NCI-H460 (cell line): ENCODE measurements at places on chromosomes 1 and 21. TPM values are rescaled to one million over a fixed set of nuclear protein-coding genes. Genes with fewer than 3 reads are reported as not detected.

GRCh38 chr1:103110701-103111100 lies 2.4 kb upstream of the COL11A1 start:
- no peak for DNase-seq

- no peak for DNase-seq
These were observed 415.0 kb downstream of the HLX start for GRCh38 chr1:221294242-221294641.

- no peak for DNase-seq
These were observed 227.7 kb upstream of the IRF2BP2 start for GRCh38 chr1:234837713-234838112.

- no peak for DNase-seq
These were observed 10.2 kb upstream of the RNF186 start for GRCh38 chr1:19825298-19825697.

DNA sequence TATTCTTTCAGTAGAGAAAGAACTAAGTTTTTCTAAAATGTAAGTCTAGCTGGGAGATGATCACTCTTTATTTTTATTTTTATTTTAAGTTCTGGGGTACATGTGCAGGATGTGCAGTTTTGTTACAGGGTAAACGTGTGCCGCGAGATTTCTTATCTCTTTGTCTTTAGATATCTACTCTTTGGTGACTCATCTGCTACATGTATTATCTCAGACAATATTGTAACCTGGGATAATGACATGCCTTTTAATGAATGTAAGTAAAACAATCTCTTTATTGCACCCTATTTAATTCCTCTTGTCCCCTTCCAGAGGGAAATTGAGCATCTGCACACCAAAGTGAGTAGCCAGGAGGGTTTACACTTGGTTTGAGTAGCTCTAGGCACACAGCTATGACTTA lies 9.4 kb downstream of the CR2 start:
- DNase-seq = no peak

Gene LHX8
- total RNA-seq = not detected in 2 replicates

Gene BCL2L15
- 0.02 and 0.17 TPM in 2 replicates for total RNA-seq

Gene SELENBP1
- total RNA-seq = 24.6 and 28.9 TPM in 2 replicates

Gene OR10T2
- not detected in 2 replicates for total RNA-seq

Gene FCGR1A
- not detected in 2 replicates for total RNA-seq
